ENCODE measurements at places on chromosomes 11 and 22.

DNA sequence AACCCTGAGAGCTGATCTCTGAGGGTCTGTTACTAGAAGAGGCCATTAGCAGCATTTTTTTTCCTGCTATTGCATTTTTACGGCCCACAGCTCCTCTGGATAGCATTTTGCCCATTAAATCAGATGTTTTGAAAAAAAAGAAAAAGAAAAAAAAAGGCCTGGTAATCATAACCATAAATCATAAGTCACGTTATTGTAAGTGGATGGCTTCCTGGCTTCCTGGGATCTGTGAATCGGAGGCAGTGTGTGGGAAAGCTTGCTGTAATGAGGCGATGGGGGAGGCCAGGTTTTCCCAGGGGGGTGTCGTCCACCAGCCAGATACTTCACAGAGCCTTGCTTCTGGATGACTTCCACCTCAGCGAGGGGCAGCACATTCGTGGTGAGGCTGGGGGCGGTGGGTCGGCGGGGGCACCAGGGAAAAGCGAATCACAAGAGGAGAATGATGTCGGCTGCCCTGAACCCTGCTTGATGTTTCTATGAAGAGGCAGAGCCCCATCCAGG, 106.5 kb upstream of the SYT13 start:
- no peak for DNase-seq

- no peak for DNase-seq
These were observed 110.8 kb upstream of the NNMT start for GRCh38 chr11:114185436-114185835.

DNA sequence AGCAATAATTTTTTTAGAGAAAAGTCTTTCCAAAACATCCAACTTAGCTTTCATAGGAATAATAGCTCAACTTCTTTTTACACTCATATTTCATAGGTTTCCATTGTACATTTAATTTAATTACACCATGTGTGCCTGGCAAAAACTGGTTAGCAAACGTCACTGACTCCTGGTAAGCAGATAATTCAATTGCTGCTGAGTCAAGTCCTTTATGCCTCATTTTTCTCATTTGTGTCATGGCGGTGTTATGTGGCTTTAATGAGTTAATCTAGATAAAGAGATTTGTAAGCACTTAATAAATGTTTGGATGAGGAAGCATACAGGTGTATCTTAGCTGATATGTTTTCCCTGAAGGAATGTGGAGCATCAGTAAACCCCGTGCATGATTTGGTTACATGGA, 41.2 kb upstream of the PAK1 start:
- no peak for DNase-seq

- DNase-seq, result no peak
These were observed 17.3 kb downstream of the EPS8L2 start for GRCh38 chr11:723120-723883.

- no peak for DNase-seq
These were observed 14.0 kb upstream of the PRODH start for GRCh38 chr22:18950141-18950540.

GRCh38 chr11:132814410-132814809, 717.9 kb downstream of the OPCML start:
- no peak for DNase-seq

- DNase-seq, result no peak
These were observed 98.0 kb downstream of the PRR5L start for GRCh38 chr11:36394056-36394455.

GRCh38 chr11:122007601-122008071, 108.4 kb downstream of the BLID start:
- no peak for DNase-seq

DNA sequence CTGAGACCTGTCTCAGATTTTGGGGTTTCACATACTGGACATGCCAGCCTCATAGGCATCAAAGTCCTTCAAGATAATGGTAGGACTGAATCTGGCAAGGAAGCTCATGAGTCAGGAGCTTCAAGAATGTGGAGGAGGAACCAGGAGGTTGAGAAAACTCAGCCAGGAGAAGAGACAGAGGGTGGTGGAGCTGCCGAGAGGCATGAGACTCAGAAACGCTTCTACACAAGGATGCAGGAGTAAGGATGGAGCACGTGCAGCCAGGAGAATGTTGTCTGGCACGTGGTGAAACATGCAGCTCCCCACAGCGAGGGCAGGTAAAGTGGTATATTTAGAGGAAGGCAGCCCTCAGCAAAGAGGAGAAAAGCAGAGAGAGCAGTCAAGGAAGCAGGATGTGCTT, 148.7 kb upstream of the ISX start:
- DNase-seq, result no peak

DNA sequence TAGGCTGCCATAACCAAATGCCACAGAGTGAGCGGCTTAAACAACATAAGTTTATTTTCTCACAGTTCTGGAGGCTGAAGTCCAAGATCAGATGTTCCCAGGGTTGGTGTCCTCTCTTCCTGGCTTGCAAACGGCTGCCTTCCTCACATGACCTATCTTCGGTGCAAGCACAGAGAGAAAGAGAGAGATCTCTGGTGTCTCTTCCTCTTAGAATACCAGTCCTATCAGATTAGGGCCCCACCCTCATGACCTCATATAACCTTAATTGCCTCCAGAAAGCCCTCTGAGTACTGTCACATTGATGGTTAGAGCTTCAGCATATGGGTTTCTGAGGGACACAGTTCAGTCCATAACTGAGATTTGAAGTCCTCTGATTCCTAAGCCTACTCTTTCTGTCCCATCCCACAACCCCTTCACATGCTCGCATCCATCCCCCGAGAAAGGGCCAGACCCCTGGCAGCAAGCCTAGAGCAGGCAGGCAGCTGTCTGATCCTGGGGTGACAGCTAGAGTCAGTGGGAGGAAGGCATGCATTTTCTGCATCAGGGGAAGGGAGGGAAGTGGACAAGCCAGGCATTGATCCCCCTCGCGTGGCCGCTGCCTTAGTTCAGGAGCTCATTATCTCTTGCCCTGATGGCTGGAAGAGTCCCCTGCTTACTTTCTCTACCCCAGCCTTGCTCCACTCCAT, 114.1 kb downstream of the FAR1 start:
- no peak for DNase-seq

DNA sequence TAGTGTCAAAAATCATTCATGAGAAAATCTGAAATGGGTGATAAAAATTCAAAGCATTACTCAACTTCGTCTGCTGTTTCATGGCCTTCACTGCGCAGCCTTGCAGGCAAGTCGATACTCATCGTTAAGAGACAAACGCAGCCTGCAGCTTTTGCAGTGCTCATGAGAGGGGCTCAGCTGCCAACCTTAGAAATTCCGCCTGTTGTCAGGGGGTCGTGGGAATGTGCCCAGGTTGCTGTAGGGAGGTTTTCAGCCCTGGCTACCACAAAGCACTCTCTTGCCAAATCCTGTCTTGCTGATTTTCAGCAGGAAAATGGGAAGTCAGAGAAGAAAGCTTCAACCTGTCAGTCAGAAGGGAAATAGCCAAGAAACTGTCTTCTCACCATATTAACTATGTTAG, 25.4 kb upstream of the GRAMD1B start:
- DNase-seq, result no peak

DNA sequence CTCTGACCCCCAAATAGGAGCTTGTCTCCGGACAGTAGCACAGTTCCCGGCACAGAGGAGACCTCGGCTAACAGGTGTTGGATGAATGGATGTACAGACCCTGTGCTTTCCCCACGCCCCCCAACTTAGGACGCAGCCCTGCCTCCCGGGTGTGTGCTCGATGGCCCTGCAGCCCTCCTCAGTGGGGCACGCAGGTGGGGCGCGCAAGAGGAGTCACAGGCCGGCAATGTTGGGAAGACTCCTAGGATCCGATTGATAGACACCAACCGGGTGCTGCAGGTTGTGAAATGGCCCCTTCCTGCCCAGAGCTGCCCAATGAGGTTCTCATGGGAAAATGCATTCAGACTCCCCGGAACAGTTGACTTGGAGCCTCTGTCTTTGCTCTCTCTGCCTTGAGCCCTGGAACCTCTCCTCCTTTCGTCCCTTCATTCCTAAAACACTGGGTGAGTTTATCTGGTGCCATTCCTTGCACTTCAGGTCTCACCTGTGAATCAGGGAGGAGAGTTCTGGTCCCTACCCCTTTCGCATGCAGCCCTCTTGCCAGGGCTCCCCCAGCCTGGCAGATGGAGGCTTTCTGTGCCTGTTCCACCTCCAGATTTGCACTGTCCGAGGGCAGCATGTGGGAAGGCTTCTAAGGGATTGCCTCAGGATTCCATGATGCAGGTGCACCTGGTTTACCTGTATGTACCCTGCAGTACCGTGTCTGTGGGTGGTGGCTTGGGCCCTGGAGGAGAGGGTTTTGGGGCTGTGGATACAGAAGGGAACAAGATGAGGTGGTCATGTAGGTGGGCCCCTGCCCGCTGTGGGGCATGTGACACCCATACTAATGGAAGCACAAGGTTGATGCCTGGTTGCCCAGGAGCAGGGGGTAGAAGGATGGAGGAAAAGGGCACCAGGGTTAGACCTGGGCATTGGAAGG, 1.2 kb downstream of the MICALL1 start:
- DNase-seq, result no peak
